ENCODE measurements at places on chromosomes 5 and 9.
A peak's percentile ranks its signal among the peaks of the same experiment; 100 is the strongest.

- no peak for DNase-seq
Observed at GRCh38 chr5:5278201-5278814, 138.2 kb downstream of the ADAMTS16 start.

DNA sequence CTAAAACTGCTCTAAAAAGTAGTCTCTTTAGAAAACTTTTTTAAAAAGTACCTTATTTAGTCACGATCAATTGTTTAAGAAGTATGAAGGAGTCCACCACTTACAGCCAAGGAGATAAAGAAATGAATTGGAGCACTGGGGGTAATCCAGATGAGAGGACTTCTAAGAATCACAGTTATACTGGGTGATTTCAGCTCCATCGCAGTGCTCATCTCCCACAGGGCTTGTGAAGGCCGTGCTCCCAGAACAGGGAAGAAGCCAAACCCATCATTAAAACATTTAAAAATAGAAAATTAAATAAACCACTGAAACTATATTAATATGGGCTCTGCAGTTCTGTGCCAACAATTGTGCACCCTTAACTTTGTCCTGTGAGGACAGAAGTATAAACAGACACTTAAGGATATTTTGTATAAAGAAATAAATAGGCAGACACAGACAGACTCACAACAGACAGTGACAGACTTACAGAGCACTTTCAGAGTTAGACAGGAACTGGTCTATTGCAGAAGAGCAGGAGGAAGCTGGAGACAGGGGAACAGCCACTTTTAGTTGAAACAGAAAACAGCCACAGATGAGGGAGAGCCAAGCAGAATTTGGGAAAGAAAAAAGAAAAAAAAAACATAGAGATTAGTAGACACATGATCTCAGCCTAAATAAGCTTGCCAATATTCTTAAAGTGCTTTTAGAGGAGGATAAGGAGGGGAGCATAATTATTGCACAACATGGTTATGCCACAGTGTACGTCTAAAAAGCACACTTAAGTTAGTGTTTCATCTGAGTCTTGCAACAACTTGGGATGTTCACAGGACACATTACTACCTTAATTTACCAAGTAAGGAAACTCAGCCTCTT is 81.8 kb downstream of the FBXO38 start:
- DNase-seq, result no peak

- DNase-seq, result no peak
Observed at GRCh38 chr9:98540476-98540875, 168.3 kb downstream of the GABBR2 start.

- DNase-seq, result no peak
Observed at GRCh38 chr9:106038266-106039001, 344.1 kb downstream of the TMEM38B start.

DNA sequence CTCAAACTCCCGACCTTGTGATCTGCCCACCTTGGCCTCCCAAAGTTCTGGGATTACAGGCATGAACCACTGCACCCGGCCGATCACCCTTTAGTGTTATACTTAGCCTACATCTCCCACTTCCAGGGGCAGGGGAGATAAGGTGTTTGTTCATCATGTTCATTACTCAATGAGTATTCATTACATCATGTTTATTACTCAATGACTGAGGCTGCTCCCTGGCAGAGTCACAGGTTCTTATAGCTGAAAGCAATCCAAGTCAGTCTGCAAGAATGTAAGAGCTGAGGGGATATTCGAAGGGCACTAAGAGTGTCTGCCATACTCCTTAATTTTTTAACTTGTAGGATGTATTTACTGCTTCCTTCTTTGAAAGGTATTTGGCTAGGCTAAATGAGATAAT is 214.2 kb downstream of the SPATA31D1 start:
- no peak for DNase-seq

GRCh38 chr5:173015598-173016455 is 32.3 kb downstream of the ATP6V0E1 start:
- no peak for DNase-seq

DNA sequence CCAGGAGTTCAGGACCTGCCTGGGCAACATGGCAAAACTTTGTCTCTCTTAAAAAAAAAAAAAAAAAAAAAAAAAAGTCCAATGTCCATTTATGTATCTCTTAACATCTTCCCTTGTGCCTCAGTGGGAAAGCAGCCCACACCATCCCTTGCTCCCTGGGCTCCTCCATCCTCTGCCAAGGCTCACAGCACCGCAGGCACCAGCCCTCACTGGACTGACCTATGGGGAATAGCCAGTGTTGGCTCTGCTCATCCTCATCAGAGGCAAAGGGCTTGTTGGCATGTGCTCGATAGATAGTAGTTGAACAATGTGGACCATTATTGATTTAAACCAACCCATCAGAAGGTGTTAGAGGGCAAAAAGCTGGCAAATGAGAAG is 61.8 kb upstream of the LRRTM2 start:
- DNase-seq, result no peak

GRCh38 chr9:14434158-14434504 is 120.2 kb upstream of the NFIB start:
- DNase-seq, result no peak

- no peak for DNase-seq
Observed at GRCh38 chr5:38381361-38381760, 123.0 kb downstream of the EGFLAM start.

GRCh38 chr9:98045234-98046179 is 11.0 kb upstream of the NANS start:
- DNase-seq, result peak; percentile 65

DNA sequence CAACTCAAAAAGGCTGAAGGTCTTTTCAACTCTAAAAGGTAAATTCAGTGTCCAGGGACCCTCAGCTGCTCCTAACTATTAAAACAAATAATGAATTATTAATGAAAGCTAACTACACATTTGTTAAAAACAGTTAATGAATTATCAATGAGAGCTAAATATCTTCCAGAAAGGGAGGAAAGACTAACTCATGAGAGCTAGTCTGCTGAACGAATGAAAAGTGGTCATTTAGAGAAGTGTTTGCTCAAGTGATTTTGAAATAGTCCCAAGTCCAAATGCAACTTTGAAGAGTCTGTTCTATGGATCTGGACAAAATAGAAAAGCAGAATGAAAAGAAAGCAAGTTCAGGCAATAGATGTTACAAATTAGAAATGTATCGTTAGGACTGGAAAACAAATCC is 133.9 kb upstream of the SPEF2 start:
- DNase-seq, result no peak

- no peak for DNase-seq
Observed at GRCh38 chr5:123294544-123294943, 128.7 kb downstream of the CEP120 start.

DNA sequence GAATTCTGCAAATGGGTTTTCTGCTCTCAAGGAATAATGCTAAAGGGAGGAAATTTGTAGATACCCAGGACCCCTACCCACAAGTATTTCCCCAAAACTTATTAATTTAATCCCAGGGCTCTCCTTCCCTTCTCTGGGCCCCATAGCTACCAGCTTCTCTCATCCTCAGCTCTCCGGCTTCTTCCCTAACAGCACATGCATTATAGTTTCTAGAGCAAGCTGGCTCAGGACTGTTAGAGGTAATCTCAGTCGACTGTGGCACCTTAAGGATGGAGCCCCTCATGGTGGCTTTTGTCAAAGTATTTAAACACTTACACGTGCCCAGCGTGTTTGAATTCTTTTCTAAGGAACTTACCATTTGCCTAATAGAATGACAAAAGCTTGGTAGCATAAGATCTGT is 252.5 kb upstream of the GAS1 start:
- DNase-seq, result no peak

DNA sequence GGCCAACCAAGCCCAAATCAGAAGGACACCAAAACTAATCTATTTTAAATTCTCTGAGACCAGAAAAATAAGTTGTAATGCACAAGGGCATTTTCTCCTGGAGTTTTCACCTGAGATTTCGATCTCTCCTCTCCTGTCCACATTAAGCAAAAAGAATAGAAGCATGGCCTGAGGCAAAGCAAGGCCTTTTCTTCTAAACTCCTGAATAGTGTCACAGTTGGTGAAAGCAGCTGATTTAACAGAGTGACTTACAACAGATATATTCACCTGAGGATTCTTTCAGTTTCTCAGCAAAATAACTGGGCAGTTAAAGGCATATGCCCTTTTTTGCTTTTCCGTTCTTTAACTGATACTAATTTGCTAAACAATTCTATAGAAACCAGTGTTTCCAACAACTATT is 547.7 kb downstream of the EFNA5 start:
- no peak for DNase-seq

- no peak for DNase-seq
Observed at GRCh38 chr5:56247592-56247991, 14.5 kb upstream of the ANKRD55 start.

GRCh38 chr5:4295663-4296339 is 700.2 kb downstream of the IRX1 start:
- DNase-seq, result no peak

DNA sequence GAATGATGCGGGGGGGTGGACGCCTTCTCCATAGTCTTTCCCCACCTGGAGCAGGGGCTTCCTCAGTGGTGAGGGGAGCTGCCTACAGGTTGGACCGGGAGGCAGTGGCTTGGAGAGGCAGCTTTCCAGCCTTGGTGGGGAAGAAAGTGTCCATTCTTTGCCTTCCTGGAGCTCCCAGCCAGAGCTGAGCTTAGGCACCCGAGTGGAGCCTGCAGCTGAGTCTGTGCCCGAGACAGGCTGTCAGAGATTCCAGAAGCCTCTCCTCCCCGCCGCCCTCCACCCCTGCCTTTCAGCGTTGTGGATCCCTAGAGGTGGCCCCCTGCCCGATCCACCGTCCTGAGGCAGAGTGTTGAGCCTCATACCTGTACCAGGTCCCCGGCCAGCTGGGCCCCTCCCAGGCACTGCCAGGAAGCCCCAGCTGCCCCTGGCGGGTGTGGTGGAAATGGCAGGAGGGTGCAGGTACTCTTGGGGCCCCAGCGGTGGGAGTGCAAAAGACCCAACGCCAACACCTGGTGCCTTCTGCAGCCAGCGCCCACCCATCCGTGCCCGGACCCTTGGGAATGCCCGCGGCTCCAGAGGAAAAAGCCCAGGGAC is 112.0 kb downstream of the RXRA start:
- no peak for DNase-seq

DNA sequence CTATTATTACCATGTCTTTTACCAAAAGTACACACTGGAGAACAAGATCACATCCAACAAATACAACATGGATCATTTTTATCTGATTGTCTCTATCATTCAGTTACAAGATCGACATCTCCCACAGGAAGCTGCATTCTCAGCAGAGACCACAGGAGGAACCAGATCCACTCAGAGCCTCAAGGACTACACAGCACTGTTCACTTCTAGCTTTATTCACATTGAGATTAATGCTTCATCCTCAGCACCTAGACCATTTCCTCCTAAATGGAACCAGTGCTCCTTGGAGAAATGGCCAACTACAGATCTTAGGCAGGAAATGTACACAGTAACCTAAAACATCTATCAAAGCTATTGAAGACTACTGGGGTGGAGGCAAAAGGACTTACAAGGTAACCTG is 13.3 kb upstream of the C5orf15 start:
- DNase-seq, result no peak

DNA sequence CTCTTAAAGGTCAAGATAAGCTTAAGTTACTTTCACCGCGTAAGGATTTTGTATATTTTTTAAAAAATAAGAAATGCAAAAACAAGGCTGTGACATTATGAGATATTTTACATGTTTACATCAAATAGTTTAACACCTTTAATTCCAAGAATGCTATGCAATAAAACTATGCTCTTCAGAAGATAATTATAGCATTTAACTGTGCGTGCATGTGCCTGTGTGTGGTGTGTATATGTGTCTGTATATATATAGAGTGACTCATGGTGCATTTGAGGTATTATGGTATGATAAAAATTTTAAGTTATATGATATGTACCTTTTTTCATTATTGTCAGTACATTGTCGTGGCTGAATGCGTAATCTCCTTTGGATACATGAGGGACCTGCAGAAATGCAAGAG is 539.3 kb downstream of the PDE4D start:
- no peak for DNase-seq

GRCh38 chr5:82365744-82366228 is 87.6 kb upstream of the RPS23 start:
- no peak for DNase-seq

DNA sequence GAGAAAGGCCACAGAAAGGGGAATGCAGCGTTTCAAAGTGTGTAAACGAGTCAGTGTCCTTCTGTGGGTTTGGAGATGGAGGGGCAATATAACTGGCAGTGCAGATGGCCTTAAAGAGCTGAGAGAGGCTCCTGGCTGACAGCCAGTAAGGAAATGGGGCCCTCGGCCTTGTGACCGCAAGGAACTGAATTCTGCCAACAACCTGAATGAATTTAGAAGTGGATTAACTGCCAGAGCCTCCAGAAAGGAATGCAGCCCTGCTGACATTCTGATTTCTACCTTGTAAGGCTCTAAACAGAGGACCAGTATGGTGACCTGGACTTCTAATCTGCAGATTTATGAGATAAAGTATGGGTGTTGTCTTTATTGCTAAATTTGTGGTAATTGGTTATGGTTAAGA is 17.5 kb upstream of the NREP start:
- DNase-seq, result no peak

DNA sequence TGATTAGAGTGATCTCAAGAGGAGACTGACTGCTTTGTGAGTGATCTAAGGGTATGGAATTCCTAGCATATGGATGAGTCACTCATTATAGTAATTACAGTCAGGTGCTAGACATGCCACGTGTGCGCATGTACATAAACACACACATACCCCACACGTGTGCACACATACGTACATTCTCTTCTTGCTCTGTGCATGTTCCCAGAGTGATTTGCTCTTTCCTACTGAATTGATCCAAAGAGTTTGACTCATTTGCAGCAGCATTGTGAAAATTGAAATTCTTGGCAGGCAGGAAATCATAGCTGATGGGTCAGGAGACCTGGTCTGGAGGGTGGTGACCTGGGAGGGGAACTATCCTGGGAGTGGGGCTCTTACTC is 63.8 kb downstream of the ANGPTL2 start:
- no peak for DNase-seq

DNA sequence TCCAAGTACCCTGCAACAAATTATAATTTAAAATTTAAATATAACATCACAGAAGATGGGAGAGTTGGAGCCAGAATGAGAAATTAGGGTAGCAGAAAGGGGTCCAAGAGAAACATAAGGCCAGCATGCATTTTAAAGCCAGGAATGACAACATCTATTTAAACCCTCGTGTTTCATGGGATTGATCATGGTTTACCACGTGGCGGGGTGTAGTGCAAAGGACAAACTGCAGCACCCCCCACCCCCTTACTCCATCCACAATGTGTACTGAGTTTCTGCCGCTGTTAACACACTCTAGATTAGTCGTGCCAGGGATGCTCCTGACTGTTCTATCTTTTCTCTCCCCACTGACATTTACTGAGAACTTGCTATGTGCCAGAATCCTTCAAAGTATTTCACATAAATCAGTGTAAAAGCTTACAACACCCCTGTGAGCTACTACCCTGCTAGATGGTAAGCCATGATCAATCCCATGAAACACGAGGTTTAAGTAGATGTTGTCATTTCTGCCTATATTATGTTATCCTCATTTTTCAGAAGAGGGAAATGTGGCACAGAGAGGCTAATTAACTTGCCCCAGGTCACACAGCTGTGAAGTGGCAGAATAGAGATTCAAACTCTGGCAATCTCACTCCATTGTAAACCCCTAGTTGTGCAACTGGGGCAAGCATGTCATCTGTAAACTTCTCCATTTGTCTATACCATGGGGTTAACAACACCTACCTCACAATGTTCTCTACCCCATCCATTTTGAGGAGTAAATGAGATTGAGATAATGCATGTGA is 136.3 kb downstream of the ENTREP1 start:
- no peak for DNase-seq

- DNase-seq, result no peak
Observed at GRCh38 chr9:86534572-86535258, 180.5 kb upstream of the TUT7 start.

GRCh38 chr9:99103054-99103895 is 1.6 kb upstream of the TGFBR1 start:
- no peak for DNase-seq

- DNase-seq, result no peak
Observed at GRCh38 chr9:88303721-88304451, 84.4 kb upstream of the SPIN1 start.
